ENCODE measurements at places on chromosomes 1 and 21. TPM values are rescaled to one million over a fixed set of nuclear protein-coding genes. Genes with fewer than 3 reads are reported as not detected.

Gene TGFB2
- total RNA-seq: 4.9 TPM

GRCh38 chr1:205315008-205315618 lies 6.4 kb downstream of the NUAK2 start:
- DNase-seq: no peak

DNA sequence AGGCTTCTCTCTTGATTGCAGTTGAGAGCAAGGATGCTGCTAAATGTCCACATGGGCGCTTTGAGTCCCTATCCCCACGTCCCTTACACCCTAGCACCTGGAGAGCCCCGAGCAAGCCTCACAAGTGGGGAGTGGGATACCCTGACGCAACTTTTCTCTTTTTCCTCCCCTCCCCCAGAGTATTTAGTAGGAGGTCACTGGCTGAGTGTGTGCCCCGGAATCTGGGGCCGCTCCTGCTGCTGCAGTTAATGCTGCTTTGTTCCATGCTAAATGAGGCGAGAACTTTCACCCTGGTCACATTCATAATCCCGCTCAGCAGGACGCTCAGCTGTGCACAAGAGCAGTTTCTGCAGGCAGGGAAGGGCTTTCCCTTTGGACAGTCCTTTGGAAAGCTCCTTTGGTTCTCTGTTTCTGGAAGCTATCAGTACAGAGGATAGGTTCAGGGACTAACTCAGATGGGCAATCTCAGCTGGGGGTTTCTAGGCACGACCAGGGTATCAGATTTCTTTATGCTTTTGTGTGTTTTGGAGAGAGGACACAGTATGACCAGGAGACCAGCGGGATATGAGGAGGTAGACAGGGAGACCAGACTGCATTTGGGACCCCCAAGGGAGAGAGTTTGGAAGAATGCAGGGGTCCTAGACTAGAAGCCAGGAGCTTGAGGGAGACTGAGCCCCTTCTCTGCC lies 75.9 kb downstream of the NOS1AP start:
- DNase-seq: no peak

DNA sequence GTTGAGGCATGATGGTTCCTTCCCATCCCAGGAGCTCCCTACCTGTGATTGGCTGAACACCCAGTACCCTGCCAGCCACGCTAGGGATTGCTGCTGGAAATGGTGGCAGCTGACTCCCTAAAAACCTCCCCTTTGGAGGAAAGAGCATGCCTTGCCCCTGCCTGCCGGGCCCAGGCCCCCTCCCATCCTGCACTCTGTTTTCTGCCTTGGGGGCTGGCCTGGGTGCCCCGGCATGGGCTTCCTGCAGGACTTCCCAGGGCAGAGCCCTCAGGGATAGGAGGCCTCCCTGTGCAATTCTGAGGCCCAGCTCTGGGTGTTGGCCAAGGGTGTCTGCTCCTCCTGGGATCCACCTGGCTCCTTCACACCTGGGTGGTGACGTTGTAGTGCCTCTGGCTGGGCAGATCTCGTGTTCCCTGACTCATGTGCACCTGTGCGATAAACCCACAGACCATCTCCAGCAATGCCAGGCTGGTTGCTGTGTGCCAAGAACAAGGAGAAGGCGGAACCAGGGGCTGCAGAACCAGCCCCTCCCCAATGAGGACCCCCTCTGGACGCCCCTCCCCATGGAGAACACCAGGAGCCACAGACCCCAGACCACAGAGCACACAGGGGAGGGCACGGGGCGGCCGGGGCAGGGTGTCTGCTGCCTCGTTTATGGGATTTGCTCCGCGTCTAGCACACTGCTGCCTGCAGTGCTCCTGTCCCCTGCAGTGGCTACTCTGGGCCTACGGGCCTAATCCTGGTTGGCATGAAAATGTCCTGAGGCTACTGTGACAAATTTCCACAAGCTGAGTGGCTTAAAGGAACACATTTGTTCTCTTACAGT lies 13.6 kb downstream of the CSTB start:
- peak; percentile 71 for DNase-seq

DNA sequence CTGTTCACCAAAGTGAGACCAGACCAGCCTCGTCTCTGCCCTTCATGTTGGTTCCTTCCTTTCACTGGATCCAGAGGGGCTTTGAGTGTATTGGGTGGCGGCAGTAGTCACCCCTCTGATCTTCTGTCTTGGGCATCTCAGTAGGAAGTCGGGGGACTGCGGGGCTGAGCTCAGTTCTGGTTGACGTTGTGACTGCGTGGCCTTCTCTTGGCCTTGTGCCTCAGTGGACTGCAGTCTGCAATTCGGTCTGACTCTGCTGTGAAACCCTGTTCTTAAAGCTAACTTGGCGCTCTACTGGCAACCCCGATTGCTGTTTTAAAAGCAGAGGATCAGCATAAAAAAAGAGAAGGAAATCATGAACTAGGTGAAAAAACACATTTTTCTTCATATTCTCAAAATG lies 56.7 kb downstream of the SLC37A1 start:
- DNase-seq: no peak

DNA sequence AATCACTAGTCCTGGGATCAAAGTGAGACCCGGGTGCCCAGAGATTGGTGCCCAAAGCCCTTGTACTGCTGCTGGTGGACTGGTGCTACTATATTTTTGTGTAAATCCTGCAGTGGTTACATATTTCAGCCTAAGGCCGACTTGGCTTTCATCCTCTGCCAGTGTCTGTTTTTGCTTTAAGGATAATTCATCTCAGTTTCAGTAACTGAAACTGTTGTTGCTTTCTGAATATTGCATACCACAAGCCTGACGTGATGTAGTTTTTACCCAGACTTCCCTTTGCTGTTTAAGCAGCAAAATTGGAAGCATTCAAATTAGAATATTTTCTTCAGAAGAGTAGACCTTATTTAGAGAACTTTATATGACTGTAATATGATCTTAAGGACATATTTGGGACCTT lies 341.8 kb downstream of the RYR2 start:
- DNase-seq: no peak

DNA sequence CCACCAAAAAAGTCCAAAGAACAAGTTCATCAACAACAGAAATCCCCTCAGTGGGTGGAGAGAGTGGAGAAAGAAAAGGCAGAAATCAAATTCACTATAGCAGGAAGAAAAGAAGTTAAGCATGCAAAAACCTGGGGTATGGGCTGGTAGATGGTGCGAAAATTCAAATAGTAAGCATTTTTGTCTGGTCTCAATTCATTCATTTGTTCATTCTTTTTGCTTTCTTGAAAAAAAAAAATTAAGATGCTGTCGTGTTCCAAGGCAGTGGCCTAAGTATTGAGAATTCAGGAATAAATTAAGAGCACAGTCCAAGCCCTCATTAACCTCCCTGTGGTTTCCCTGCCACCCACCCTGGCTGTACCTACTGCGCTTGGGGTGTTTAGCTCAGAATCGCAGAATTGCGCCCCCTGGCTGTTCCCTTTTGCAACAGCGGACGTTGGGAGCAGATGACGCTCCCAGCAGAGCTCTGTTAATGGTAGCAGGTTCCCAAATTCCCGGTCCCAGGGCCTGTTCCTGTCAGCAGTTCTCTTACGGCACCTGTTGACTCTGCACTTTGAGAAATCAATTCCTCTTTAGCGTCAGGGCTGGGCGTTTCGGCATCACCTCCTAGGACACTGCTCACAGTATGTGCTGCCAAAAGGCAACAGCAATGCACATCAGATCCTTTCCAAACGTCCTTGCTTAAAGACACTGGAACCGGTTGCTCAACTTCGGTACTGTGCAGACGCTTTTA lies 34.0 kb upstream of the SSX2IP start:
- DNase-seq: peak; percentile 15

- peak; percentile 27 for DNase-seq
These were observed at the start of gene CSMD2 for GRCh38 chr1:34164771-34165391. TSS of gene CSMD2 (minus strand) at chr1:34165230. CDS start at chr1:34165097, 133 bp downstream.

DNA sequence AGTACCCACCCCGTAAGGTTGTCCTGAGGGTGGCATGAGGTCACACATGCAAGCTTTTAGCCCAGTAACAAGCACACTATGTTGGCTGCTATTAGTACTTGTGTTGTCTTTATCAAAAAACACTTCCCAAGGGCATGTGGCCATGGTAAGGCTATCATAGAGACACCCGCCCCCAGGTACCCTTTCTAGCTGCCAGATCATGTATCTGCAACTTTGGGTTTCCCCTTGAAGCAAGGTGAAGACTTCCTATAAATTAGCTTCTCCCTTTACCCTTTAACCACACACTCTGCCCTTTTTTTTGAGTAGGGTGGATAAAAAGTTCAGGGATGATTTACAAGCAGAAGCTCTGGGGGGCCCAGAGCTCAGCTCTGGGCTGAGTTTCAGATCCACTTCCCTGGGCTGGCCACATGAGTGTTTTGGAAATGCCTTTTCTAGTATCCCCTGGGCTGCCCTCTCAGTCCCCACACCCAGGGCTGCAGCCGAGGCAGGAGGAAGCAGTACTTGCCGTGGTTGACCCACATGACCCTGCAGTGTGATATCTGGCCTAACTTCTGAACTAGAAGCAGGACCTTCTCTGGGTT lies 2.0 kb downstream of the ZDHHC18 start:
- no peak for DNase-seq

DNA sequence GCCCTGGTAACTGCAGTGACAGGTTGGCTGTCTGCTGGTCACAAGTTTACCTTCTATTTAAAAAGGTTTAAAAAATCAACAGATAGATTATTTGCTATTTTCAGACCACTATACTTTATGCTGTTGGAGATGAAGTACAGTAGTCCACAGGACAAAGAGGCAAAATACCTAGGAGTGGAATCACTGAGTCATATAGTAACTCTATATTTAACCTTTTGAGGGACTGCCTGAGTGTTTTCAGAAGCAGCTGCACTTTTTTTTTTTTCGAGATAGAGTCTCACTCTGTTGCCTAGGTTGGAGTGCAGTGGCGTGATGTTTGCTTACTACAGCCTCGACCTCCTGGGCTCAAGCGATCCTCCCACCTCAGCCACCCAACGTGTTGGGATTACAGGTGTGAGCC lies 11.7 kb downstream of the CNIH4 start:
- no peak for DNase-seq

DNA sequence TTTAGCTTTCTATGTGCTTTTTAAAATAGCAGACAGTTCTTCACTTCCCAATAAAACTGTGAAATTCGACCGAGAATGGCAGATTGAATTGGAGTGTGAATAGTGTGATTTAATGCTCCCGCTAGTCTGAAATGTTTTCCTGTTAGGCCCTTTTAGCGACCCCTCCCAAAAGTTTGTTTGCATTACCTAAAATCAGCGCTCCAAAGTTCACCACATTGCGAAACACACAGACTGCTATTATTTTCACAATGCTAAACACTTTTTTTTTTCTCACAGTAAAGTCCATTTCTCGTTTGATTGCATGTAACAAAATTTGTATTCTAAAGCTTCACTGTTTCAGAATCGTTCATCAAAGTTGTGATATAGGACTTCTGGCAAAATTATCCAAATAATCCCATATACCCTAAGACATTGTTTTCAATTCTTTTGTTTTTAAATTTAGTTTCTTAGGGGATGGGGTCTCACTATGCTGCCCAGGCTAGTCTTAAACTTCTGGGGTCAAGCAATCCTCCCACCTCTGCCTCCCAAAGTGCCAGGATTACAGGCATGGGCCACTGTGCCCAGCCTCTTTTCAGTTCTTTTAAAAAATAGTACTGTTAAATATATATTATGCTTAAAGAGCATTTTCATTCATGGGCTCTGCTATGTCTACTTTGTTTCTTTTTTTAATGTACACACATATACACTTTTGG lies 76.5 kb upstream of the USH2A start:
- peak; percentile 30 for DNase-seq
